ENCODE measurements at places on chromosomes 6 and 20. TPM values are rescaled to one million over a fixed set of nuclear protein-coding genes. Genes with fewer than 3 reads are reported as not detected.

DNA sequence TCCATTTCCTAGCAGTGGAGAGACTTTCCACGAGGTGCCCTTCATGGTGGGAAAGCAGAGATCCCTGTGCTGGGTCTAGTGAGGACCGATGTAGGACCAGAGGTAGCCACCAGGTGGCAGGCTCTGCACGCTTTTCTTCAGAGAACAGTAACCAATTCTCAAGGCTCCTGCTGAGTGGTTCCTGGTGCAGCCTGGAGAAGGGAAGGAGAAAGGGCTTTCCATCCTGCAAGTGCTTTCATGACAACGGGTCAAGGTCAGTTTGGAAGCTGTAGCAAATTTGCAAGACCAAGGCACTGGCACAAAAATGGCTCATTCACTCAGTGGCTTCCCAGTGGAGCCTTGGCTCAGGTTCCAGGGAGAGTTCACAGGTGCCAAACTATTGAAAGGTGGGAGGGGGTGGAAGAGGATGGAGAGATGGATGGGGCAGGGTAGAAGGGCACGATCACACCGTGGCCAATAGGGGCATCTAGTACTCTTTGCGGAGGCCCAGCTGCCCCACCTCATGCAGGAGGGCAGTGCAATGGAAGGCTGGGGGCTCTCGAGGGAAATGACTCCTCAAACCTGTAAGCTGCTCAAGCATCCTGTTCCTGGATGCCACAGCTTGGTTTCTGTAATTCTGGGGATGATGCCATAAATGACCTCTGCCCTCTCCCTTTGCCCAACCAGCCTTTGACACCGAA is 25.5 kb upstream of the KCNK16 start:
- no peak for DNase-seq

- no peak for DNase-seq
Observed at GRCh38 chr6:49430866-49431265, 32.2 kb downstream of the MMUT start.

DNA sequence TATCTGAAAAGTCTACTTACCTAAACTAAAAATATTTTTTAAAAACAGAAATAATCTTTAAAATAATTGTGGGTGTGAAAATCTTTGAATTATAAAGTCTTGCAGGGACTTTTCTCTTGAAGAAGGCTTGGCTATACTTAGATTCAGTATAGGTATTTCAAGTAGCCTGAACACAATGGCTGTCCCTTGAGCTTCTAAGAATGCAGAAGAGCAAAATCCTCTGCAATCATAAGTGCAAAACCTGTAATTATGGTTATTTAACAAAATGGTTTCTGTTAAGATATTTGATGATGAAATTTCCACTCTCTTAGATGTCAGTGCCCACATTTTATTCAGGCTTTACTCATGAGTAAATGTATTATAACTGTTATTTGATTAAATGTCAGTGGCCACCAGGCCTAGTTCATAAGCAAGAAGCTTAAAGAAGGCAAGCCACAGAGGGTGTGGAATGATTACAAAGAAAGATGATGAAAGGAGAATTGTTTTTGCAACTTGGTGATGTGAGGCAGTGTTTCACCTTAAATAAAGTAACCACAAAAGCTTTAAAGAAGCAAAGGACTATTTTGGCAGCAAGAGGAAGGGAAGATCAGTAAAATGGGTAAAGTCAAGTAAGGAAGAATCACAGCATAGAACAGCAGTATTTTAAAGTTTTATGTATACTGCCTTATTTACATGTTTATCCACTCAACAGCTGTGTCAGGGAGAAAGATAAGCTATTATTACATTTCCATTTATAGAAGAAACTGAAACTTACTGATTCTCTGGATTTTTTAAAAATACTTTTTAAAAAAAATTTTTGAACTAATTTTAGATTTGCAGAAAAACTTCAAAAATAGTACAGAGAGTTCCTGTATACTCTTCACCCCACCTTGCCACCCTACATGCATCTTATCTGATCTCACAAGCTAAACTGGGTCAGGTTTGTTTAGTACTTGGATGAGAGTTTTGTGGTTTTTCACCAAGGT is 351.2 kb upstream of the RUNX2 start:
- no peak for DNase-seq

DNA sequence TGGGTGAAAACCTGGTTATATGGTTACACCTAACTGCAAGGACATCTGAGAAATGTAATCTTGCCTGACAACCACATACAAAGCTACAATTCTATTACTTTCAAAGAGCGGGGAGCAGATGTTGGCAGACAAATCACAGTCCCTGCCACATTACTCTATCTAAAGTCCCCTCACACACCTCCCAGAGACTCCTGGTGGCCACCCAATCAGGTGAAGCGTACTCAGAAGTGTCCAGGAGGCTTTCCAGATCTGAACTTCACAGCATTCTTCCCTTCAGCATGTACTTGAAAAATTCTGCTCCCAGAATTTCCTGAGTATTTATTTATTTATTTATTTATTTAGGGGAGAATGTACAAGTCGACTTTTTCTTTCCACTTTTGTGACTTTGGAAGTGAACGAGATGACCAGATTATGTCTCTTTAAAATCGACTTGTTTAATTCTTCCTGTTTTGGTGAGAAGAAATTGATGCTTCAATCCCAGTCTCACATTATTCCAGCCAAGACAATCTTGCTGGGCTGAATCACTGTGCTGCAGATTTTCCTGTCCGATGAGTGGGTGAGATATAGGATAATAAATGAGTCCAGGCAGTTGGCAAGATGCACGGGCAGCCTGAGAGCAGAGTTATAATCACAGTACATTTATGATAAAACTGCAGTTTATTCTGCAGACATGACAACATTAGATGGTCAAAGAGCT is 46.9 kb upstream of the POPDC3 start:
- DNase-seq, result no peak

DNA sequence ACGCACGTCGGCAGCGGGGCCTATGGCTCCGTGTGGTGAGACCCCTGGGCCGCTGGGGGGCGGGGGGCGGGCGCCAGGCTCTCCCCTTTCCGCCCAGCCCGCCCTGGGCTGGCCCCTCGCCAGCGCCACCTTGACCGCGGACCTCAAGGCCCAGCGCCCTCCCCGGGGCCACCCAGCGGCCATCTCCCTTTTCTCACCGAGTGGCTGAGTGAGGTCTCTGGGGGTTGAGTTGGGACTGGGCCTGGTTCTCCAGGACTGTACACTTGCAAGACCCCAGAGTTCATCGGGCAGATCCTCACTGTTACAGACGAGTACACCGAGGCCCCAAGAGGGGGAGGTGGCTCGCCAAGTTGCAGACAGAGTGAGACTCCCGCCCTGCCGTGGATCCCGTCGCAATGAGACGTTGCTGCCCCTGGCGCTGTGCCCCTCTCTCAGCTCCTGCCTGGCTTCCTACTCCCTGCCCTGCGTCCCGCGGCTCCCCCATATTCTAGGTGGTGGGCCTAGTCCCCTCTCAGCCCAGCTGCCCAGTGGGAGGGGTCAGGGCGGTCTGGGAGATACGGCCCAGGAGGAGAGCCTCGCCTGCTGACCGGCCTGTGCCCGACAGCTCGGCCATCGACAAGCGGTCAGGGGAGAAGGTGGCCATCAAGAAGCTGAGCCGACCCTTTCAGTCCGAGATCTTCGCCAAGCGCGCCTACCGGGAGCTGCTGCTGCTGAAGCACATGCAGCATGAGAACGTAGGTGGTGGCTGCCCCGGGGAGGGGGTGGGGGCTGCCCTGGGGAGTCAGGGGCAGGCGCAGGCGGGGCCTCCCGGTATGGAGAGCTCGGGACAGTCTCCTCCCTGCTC is 576 bp downstream of the MAPK13 start:
- no peak for DNase-seq

GRCh38 chr6:14380901-14381828 is 263.6 kb downstream of the CD83 start:
- DNase-seq, result no peak

DNA sequence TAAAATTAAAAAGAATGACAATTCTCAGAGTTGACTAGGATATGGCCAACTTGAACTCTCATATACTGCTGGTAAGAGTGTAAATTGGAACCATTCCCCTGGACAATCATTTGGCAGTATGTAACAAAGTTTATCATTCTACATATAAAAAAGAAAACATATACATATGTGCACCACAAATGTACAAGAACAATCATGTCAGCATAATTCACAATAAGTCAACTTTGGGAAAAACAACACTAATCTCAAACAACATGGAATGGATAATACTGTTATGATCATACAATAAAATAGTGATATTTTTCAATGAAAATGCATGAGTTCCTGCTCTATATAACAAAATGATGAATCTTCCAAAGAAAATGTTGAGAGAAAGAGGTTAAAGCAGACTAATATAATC is 1078.7 kb upstream of the EPHA7 start:
- DNase-seq, result no peak

DNA sequence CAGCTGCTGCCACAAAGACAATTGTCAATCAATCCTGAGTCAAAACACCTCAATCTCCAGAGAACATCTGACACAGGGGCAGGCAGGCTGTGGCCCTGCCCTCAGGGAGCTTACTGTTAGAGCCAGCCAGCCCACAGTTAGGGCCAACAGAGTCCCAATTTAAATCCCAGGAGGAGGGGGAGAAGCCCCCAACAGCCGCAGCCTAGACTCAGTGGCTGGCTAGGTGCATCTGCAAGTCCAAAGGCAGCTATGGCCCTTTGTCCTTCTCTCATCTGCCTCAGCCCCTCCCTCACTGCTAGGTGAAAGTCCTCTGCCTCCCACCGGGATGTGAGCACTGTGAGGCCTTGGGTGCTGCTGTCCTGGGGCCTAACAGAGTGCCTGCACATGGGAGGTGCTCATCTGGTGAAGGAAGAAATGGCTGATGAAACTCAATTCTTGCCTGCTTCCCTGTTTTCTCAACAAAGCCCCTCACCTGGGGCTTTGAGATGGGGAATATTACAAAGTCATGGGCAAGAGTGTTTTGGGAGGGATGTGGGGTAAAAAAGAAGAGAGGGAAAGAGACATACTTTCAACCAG is 33.7 kb upstream of the VEGFA start:
- no peak for DNase-seq

- no peak for DNase-seq
Observed at GRCh38 chr6:121436274-121436857, 920 bp downstream of the GJA1 start.

GRCh38 chr6:137307163-137307854 is 88.1 kb upstream of the IFNGR1 start:
- DNase-seq, result no peak

- no peak for DNase-seq
Observed at GRCh38 chr6:36223706-36224105, 27.2 kb downstream of the BRPF3 start.

DNA sequence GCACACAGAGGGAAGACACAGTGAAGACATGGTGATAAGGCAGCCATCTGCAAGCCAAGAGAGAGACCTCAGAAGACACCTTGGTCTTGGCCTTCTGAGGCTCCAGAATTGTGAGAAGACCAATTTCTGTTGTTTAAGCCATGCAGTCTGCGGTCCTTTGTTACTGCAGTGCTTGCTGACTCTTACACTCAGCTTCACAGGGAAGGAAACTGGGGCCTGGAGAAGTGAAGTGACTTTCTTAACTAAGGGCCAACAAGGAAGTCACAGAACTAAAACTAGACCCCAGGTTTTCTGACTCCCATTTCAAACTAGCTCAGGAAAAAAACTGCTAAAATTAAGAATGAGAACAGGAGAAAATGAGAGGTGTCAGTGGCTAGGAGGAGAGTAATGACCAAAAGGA is 74.3 kb downstream of the TNFRSF21 start:
- no peak for DNase-seq

DNA sequence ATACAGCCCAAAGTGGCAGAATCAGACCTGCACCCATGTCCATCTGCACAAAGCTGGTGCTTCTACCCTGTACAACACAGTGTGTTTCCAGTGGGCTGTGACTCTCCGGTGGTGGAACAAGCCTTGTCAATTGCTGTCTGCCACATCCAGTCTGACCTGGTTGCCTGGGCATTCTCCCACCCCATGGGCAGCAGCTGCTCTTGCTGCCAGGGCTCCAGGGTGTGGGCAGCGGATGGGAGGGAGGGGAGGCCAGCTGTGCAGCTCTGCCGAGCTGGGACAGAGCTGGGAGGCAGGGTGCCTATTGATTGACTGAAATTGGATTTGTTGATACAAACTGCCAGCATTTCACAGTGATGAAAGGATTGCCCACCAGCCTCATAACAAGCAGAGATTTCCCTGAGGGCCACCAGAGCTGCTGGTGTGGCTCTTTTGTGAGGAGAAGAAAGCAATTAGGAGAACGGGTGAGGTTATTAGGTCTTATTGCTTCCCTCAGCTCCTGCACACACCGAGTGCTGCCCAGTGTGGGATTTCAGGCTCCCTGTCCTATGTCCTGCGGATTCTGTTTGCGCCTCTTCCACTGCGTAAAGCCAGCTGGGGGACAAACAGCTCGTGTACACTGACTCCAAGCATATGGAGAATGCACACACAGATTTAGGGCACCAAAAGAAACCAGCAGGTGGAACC is 150.8 kb downstream of the NRN1 start:
- no peak for DNase-seq

GRCh38 chr6:148524976-148525375 is 182.3 kb downstream of the SASH1 start:
- DNase-seq, result no peak

- DNase-seq, result no peak
Observed at GRCh38 chr6:136614350-136614749, 64.1 kb upstream of the MAP7 start.

- no peak for DNase-seq
Observed at GRCh38 chr6:52575502-52575892, 1.4 kb downstream of the TRAM2 start.

- no peak for DNase-seq
Observed at GRCh38 chr6:156534594-156534993, 242.6 kb upstream of the ARID1B start.

Gene SERAC1
- 10.1 TPM for total RNA-seq

Gene MUC22
- 2.9 TPM for total RNA-seq

Gene LGSN
- total RNA-seq, result not detected

Gene ASIP
- total RNA-seq, result not detected

Gene SLC44A4
- total RNA-seq, result 5.9 TPM

Gene VSTM2L
- total RNA-seq, result not detected

Gene VWA7
- total RNA-seq, result 0.74 TPM

Gene ETV7
- total RNA-seq, result 2.2 TPM

Gene C6orf58
- not detected for total RNA-seq

Gene TRIM40
- total RNA-seq, result not detected

Gene RHAG
- total RNA-seq, result 2.5 TPM

Gene LRRN4
- total RNA-seq, result not detected
